ENCODE measurements at places on chromosomes 1 and 21.

DNA sequence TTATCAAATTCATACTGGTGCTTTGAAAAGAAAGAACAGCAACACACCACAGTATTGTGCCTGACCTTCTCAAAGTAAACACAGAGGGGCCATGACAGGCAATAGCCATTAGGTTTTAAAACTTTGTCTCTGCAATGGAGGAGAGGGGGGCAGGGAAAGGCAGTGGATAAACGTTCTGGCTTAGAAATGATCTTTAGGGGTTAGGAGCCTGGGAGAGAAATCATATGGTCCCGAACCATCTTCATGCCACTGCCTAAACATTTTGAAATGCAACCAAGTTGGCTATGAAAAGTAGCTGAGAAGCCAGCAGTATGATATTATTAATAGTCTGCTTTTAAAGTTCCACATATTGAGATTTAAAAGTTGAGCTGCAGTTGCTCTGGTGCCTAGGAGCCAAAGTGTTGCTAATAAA, 39.8 kb downstream of the PLPP3 start:
- no peak for DNase-seq

DNA sequence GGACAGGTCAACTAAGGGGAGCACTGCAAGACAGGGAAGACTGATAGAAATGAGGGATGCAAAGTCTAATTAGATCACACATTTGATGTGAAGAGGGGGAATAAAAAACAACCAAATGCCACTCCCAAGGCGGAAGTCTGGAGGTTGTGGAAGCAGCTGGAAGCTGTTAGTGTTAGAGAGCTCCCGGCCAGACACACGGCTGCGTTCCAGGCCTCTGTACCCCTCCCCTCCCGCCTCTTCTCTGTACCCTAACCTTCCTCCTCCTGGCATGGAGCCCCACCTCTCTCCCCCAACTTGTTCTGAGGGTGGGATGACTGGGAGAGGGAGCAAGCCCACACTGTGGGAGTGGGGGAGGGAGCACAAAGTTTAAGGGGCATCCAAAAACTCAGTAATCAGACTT, 67.0 kb downstream of the PLEKHA6 start:
- DNase-seq = no peak

DNA sequence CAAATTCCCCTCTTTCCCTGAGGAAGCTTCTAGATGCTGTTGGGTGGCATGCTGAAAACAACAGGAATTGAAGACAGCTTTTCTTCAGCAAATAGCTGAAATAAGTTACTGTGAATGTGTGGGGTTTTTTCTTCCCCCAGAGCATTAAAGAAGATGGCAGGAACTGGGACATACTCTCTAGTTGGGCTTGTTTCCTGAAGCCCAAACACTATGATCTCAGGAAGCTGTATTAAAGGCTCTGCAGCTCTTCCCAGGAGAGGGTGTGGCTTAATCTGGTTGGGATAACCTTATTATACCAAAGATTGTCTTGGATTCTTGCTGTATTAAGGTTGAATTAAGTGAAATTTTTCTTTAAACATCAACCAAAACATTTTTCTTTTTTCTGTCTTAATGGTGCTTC, 64.9 kb upstream of the LMO4 start:
- no peak for DNase-seq

GRCh38 chr1:117046781-117047180, 13.3 kb upstream of the TTF2 start:
- no peak for DNase-seq

- peak; percentile 66 for DNase-seq
These were observed 28.3 kb downstream of the VANGL2 start for GRCh38 chr1:160428655-160429054.

DNA sequence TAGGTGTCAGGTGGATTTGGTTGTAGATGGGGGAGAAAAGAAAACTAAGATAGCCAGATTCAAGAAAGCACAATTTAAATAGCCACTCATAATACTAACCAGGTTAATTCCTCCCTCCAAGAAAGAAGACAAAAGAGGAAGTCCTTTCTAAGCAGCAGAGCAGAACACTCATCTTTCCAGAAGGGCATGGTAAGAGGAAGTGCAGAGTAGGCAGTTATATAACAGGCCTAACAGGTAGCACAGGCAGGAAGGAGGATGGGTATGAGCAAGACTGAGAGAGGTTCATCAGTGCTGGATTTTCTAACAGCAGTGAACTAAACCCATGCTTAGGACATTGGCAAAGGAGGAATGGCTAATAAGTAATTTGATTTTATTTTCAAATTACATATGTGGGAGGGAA, 517.5 kb downstream of the PLPP3 start:
- DNase-seq = no peak

DNA sequence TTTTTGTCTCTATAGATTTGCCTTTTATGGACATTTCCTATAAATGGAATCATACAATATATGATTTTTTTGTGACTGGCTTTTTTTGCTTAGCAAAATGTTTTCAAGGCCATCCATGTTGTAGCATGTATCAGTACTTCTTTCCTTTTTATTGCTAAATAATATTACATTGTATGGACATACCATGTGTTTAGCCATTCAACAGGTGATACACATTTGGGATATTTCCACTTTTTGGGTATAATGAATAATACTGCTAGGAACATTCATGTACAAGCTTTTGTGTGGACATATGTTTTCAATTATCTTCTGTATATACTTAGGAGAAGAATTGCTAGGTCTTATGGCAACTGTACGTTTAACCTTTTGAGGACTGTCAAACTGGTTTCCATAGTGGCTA, 47.4 kb downstream of the RIMS3 start:
- no peak for DNase-seq

DNA sequence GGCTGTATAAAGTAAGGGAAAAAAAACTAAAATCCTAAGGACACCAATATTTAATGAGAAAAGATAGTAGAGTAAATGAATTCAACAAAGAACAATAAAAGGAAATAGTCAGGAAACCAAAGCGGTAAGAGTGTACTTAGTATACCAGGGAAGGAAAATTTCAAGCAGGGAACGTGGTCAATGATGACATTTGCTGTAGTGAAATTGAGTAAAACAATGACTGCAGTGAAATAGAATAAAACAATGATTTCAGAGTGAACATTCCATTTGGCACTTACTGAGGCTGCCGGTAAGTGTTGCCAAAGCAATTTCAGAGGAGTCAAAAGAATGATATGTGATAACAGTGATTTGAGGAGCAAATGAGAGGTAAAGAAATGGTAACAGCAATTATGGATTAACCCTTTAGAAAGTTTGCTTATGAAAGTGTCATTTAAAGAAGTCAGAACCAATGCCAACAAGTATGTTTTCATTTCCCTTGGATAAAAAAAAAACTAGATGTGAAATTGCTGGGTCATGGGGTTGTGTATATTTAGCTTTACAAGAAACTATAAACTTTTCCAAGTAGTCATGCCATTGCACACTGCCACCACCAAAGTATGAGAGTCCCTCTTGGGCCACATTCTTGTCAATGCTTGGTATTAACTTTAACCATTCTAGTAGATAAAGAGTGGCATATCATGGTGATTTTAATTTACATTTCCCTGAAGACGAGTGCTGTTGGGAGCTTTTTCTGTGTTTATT, 50.5 kb downstream of the VCAM1 start:
- DNase-seq = no peak

GRCh38 chr21:26572076-26572701, 897 bp downstream of the CYYR1 start:
- no peak for DNase-seq

- no peak for DNase-seq
These were observed at the start of gene GSTM1 for GRCh38 chr1:109687641-109688499. GSTM1 (plus strand) TSS chr1:109687817; CDS start chr1:109687874, 57 bp downstream.

GRCh38 chr21:33541105-33541711, 709 bp downstream of the GART start:
- DNase-seq = peak; percentile 24

DNA sequence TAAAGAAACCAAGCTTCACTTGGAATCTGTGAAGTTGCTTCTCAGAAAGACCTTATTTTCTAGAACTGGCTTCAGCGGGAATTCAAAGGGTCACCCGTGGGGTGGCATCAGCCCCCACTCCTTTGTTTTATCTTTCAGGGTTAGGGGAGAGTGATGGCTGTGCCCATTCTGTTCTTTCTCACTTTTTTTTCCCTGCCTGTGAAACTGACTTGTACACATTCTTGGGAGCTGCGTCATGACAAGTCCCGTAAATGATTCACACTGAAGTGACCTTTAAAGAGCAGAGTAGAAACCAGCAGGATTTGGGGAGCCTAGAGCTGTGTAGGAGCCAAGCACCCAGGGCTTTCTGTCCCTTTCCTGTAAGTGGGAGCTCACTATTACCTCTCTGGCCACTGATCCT, 43.8 kb downstream of the SLC44A3 start:
- no peak for DNase-seq

- DNase-seq = no peak
These were observed 31.7 kb upstream of the DMRTA2 start for GRCh38 chr1:50454911-50455310.

GRCh38 chr1:1755426-1755825, 22.8 kb downstream of the NADK start:
- DNase-seq = no peak

DNA sequence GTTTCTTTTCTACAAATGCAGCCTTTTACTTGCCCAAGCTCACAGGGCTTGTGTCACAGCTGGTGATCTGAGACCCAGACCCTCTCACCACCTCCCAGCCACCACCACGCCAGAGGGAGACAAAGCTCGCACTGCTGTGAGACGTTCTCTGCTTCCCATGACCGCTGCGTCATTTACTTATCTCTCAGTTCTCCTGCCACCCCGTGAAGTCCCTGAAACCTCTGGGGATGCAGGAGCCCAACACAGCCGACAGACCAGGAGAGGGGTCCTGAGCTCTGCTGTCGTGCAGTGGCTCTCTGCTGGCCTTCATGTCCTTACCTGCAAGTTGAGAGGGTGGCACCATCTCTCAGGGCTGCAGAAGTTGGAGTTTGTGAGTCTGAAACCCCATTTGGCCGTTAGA, 77.7 kb downstream of the SLC16A1 start:
- DNase-seq = no peak

- DNase-seq = no peak
These were observed 15.4 kb downstream of the PPIE start for GRCh38 chr1:39754026-39754570.

DNA sequence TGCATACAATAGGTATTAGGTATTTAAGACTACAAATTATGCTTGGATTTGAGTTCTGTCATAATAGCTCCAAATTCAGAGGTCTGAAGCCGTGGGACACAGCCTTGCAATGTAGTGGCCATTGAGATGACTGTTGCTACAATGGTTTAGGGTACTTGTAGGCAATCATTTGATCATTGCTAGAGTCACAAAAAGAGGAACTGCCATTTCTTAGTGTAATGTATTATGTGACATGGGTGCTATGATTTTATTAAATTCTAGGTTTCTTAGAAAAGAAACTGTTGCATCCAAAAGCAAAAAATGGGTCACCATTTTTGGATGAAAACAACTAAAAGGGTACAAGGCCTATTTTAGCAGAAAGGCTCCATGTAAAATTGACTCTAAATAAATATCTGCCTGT, 129.9 kb upstream of the ZNF644 start:
- DNase-seq = no peak

DNA sequence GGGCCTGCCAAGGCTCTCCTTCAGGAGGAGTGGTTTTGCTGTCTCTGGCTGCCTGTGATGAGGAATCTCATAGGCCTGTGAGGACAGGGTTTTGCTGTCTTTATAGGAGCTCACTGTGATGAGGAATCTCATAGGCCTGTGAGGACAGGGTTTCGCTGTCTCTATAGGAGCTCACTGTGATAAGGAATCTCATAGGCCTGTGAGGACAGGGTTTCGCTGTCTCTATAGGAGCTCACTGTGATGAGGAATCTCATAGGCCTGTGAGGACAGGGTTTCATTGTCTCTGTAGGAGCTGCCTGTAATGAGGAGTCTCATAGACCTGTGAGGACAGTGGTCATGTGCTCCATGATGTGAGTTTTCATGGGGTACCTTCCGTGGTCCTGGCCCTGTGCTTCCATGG, 29.0 kb downstream of the CLIC6 start:
- DNase-seq = no peak

DNA sequence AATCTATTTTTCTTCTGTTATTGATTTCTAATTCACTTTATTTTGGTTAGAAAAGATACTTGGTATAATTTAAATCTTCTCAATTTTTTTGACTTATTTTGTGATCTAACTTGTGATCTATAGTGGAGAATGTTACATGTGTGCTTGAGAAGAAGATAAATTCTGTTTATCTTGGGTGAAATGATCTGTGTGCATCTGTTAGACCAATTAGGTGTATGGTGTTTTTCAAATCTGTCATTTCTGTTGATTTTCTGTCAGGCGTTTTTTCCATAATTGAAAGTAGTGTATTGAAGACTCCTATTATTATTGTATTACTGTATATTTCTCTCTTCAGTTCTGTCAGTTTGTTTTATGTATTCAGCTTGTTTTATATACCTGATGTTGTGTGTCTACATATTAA, 1668.3 kb downstream of the PLA2G4A start:
- DNase-seq = no peak

DNA sequence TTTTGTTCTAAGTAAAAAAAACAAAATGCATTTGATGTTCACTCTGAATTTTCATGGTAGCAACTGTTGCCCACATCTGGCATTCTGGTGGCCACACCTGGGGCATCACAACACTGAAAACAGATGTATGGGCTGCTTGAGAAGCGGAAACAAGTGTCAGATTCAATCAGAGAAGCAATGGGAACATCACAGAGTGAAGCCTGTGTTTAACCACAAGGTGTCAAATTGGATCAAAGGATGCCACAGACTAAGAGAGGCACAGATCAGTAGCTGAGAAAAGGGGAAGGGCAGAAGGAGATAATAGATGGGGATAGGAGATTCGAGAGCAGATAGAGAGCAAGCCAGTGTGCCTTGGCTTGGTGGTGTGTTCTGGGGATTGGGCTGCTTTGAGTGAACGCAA, 49.8 kb upstream of the MTF2 start:
- DNase-seq = no peak

GRCh38 chr1:29105822-29106221, 17.9 kb downstream of the TMEM200B start:
- DNase-seq = no peak

DNA sequence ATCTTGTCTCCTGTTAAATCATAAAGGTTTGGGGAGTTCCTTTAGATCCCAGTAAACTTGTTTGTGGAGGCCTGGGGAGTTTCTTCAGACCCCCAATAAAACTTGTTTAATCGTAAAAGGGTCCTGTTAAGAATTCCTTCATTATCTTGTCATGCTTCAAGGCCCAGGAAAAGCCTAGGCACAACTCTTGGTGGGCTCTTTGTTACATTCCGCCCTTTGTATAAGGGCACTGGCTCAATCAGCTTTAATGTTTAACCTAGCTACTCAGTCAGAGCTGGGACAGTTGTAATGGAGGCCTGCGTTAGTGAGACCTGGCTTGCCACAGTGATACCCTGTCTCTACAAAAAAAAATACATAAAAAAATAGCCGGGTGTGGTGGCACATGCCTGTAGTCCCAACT, 77.2 kb downstream of the MPZL1 start:
- DNase-seq = no peak

DNA sequence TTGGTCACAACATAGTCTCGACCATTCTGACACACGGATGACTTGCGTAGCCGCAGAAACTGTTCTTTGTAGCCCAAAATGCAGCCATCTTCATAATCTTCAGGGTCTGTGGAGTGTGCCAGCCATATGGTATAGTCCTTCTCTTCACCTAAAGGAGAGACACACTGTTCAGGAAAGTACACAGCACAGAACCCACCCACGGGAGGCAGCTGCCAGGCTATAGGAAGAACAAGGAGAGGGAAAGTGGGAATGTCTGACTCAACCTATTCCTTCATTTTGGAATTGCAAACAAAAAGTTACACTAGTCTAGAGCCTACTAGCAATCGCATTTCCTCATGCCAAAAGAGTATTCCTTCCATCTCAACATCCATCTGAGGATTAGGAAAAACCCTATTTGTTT, 16.2 kb upstream of the MYBPHL start:
- DNase-seq = no peak

GRCh38 chr1:17569200-17570139, 30.0 kb downstream of the ARHGEF10L start:
- DNase-seq = no peak

Data from HEK293T (cell line).